ENCODE measurements at places on chromosomes 6 and 20.

- no peak for DNase-seq
Measured at GRCh38 chr20:924639-925038, 8.5 kb upstream of the ANGPT4 start.

DNA sequence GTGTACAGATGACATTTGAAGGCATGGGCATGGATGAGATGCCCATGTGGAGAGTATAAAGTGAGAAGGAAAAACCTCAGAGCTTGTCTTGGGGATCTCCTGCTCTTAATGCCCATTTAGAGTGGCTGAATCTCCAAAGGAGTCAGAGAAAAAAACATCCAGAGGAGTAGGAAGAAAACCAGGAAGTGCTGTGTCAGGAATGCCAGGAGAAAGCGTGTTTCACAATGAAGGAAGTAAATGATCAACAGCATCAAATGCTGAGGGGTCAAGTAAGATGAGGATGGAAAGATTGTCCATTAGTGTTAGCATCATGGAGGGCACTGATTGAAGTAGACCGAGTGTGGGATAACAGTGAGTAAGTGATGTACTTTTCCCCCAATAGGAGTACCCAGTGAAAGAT lies 56.1 kb downstream of the FIG4 start:
- no peak for DNase-seq

- no peak for DNase-seq
Measured at GRCh38 chr6:15339081-15339480, 93.2 kb downstream of the JARID2 start.

DNA sequence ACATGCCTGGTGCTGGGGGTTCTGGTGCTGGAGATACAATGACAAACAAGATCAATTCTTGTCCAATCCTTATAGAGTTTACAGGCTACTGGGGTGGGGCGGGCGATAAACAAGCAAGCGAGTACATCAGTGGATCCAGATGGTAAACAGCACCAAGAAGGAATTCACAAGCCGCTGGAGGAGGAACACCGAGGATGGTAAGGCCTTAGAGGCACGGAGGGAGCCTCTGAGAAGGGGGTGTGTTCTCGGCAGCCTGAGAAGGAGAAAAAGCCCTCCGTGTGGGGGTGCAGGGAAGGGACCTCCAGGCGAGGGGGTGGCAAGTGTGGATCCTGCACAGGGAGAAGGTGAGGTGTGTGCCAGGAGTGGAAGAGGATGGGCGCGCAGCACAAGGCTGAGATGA lies 276.5 kb upstream of the FOXQ1 start:
- DNase-seq: no peak

- no peak for DNase-seq
Measured at GRCh38 chr6:75745404-75745803, 3.6 kb upstream of the MYO6 start.

GRCh38 chr6:91608428-91608827 lies 1021.6 kb upstream of the MAP3K7 start:
- no peak for DNase-seq

DNA sequence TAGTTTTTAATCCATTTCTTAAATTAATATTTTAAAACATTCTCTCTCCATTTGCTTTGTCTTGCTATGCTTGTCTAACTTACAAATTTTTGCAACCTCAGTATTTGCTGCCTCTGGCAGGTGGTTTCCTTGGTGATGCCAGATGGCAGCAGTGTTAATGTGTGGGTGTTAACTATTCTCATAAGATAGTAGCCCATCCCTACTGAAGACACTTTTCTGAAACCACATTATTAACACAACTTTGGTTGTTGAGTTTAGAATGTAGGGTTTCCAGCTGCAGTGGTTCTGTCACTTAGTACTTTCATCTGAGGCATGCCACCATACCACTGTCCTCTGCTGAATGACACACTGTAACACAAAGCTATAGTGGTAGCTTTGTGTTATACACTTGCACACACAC lies 75.1 kb downstream of the MYO6 start:
- no peak for DNase-seq

DNA sequence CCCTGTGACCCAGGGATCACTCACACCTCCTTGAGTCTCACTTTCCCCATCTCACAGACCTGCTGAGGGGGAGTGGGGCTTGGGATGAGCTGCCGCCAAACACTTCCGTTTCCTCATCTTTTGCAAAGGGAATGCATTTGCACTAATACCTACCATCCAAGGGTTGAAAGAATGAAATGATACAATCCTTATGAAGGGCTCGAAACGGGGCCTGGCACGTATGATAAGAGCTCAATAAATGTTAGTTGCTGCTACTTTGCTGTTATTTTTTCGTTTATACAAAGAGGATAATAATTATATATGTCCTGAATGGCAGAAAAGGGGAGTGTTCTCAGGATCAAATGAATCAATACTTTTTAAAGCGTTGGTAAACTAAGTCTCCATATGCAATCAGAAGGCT lies 6.1 kb upstream of the TFAP2D start:
- no peak for DNase-seq

GRCh38 chr6:64691064-64691463 lies 1016.0 kb downstream of the EYS start:
- DNase-seq: no peak

DNA sequence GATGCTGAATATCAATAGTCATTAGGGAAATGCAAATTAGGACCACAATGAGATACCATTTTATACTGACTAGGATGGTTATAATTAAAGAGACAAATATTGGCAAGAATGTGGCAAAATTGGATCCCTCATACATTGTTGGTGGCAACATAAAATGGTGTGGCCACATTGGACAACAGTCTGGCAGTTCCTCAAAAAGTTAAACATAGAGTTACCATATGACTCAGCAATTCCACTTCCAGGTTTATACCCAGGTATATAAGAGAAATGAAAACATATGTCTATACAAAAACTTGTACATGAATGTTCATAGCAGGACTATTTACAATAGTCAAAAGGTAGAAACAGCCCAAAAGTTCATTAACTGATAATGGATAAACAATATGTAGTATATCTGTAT lies 2.0 kb upstream of the CRIP3 start:
- no peak for DNase-seq

- no peak for DNase-seq
Measured at GRCh38 chr6:53055873-53056272, 9.3 kb upstream of the FBXO9 start.

- no peak for DNase-seq
Measured at GRCh38 chr6:66605971-66606370, 898.9 kb upstream of the EYS start.

- no peak for DNase-seq
Measured at GRCh38 chr6:111173946-111174345, 86.6 kb downstream of the SLC16A10 start.

DNA sequence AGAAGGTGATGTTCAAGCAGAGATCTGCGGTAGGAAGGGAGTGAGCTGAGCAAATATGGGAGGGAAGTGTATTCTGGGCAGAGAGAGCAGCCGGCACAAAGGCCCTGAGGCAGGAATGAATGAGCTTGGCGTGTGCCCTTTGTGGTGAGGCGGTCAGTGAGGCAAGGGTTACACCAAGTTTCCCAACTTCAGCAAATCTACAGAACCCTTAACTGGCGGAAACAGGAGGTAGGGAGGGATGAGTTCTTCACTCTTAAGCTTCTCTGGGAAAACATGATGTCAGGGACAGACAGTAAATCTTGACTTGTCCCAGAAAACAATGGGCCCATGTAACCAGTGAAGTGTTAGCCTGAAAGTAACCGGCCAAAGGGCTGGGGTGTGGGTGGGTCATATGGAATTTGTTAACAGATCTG lies 97.1 kb upstream of the PTPN1 start:
- DNase-seq: no peak

DNA sequence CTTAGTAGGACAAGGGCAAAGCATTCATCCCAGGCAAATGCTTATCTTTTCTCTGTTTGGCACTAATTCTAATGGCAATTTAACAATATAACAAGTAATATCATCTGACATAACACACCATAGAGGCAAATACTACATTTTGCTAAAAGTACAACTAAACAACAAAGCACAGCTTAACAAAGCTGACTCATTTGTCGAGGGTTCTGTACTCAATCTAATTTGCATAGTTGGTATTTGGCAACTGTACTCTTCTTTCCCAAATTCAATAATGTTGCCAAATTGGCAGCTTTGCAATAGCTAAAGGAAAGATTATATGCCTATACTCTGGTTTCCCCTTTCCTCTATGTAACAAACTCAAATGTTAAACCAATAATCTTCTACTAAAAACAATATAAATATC lies 461.0 kb downstream of the PKHD1 start:
- DNase-seq: no peak

DNA sequence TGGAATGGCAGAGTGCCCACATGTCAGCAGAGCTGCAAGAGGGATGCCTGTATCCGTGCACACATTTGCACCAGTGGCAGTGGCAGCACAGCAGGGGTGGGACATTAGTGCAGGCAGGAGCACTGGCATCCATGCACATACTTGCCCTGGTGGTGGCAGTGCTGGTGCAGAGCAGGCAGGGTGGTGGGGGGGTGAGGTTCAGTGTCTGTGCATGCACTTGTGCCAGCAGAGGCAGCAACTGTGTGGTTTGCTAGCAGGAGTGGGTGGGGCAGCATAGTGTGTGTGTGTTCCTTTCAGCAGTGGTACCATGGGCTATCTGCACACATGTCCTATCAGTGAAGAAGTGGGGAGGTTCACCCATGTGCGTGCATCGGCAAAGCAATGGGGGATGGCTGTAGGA lies 151.6 kb downstream of the EPM2A start:
- DNase-seq: no peak

DNA sequence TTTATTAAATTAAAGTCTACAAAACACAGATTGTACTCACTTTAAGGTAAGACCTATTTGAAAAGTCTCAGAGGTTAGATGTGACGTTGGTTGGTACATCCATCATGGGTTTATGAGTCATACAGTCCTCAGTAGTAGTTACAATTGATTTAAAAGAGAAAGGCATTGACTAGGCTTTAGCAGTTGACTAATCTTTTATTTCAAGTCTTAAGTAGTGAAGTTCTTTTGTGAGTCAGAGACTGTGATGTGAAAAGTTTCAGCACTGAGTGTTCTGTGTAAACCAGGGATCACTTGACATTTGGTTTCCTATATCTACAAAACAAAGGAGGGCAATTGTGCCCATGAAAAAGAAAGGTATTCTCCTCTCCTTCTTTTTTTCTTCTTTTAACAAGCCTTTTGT lies 221.3 kb downstream of the GRIK2 start:
- no peak for DNase-seq
